ENCODE measurements at places on chromosomes 1 and 21. TPM values are rescaled to one million over a fixed set of nuclear protein-coding genes. Genes with fewer than 3 reads are reported as not detected.

ZNF695 gene
- total RNA-seq: 2.5 TPM

FCAMR gene
- total RNA-seq: not detected

AUNIP gene
- 8.5 TPM for total RNA-seq

RGS13 gene
- not detected for total RNA-seq

OR6N1 gene
- total RNA-seq: not detected

BCL10 gene
- 13.3 TPM for total RNA-seq

GUCA2B gene
- total RNA-seq: not detected

RIPPLY3 gene
- 0.59 TPM for total RNA-seq
